ENCODE measurements at places on chromosomes 7 and 10.

DNA sequence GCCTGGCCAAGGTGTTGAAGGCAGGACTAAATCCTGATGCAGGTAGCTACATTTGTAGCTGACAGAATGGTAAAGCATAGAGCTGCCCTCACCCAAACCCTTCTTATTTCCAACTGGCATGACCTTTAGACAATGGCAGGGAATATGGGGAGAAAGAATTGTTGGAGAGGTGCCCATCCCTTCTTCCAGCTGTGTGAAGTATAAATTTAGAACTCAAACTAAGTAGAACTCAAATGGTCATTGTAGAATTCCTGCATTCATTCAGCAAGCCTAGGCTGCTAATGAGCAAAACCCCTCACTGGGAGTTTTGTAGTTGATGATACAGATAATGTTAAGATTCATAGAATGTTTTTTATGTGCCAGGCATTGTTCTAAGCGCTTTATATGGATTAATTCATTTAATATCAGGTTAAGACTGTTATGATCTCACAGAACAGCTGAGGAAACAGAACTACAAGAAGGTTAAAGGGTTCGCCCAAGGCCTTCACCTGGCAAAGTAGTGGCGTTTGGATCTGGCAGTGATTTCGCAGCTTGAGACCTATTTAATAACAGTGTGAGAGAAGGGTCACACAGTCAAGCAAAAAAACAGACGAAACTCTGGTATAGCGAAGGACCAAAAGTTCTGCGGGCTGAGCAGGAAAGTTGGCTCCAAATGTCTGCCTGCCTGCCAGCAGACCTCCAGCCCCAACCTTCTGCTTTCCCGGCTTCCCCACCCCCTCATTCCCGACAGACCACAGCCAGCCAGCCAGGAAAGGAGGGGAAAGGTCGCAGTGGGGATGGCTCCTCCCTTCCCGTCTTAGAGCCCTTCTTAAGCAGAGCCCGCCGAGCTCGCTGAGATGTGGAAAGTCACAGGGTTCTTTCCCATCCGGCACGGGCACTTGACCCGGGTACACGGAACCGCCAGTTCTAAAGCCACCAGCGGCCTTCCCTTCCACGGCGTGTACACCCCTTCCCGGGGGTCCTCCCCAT, 1.6 kb upstream of the HILPDA start:
- no peak for DNase-seq

DNA sequence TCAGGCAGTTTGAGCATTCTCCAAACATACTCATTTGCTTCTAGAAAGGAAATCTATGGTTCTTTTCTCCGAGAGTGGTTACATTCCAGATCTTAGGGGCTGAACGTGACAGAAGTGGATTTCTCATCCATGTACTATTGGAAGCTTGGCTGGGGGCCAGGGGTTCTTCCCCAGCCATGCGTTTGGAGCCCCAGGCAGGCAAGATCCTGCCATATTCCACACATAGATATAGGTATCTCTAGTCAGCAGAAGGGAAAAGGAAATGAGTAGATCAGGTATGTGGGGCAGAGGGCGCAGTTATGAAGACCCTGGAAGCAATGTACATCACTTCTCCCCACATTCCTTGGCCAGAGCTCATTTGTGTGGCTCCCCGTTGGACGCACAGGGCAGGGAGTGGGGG, 299.8 kb downstream of the CCDC3 start:
- DNase-seq, result no peak

DNA sequence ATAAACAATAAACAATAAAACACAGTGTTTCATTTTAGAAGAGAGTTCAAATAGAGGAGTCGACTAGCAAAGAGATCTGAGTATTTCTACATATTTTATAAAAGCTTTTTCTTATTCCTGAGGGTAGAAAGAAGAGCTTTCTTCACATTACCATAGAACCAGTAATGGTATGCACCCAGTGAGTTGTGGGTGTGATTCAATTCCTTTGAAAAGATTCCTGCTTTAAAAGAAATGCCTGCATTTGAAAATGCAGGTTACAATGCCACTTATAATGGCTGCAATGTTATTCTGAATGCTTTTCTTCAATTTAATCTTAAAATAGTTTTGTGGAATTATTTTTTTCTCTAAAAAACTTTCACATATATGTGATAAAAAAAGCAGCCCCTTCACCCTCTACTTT, 178.1 kb downstream of the CDC14C start:
- DNase-seq, result no peak

GRCh38 chr7:20665096-20665495, 49.6 kb downstream of the ABCB5 start:
- no peak for DNase-seq

DNA sequence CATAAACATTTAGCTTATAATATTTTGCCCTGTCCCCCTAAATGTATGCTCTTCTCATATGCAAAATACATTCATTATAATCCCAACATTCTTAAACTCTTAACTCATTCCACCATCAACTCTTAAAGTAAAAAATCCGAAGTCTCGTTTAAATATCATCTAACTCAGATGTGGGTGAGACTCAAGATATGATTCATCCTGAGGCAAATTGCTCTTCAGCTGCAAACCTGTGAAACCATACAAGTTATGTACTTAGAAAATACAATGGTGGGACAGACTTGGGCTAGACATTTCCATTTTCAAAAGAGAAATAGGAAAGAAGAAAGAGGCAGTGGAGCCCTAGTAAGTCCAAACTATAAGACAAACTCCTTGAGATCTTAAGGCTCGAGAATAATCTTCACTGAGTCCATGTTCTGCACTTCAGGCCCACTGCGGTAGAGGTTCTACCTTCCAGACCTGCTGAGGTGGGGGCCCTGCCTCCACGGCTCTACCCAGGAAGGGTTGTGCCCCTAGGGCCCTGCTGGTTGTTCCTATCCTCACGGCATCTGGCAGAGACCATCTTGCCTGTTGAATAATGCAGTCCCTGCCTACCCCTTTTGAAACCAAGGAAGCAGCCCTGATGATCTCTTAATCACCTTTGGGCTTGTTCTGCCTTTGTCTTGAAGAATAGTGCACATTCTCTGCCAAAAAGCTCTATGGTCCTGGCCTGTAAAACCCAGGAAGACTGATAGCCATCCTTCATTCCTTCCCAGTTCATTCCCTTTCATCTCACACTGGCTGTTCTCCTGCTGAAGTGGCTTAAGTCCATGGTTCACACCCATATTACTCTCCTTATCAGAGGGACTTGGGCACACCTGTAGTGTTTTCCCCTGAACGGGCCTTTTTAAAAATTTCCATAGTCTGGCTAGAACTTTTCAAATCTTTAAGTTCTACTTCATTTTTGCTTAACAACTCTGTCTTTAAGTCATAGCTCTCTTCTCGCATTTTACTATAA, 37.3 kb downstream of the INPP5F start:
- no peak for DNase-seq

GRCh38 chr10:123777881-123778280, 111.7 kb downstream of the GPR26 start:
- no peak for DNase-seq

GRCh38 chr7:31979690-31980330, 90.4 kb downstream of the PDE1C start:
- DNase-seq, result no peak

DNA sequence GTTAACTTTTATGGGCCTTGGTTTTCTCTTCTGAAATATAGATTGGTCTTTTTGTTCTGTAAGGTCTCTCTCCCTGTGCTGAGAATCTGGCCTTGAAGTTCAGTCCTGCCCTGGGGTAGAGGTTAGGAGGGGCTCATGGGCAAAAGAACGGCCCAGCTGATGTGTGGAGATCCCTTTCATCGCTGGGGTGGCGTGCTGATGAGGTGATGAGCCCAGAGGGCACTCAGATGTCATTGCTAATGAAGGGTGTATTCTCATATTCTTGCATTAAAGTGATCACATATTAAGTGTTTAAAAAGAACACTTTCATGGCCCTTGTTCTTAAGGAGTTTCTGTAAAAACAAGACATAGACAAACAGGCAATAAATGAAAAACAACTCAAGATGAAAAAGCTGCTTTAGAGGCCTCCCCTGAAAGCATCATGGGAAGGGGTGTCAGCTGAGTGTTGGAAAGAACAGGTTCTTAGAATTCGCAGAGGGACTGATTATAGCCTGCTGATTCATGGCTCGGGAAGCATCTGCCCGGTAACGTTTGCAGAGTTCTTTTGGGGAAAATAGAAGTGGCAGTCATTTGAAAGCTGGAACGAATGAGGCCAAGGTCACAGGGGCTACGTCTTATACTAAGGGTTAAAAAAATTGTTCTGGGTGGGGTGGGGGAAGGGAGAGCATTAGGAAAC, 72.5 kb upstream of the GPR158 start:
- no peak for DNase-seq

DNA sequence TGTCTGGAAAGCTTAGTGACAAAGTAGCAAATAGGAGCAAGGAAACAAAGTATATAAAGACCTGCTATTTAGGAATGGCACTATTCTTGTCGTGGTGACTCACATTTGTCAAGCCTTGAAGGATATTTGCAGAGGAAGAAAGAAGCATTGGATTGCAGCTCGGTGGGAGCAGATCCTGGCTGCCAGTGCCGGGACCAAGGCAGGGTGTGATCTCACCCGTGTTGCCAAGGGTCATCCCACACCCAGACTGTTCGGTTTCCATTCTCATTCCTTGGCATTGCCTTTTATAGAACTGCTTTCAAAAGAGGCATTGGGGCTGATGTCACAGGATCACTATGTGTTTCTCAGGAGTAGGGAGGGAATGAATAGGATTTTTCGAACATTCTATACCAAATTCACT, 176.2 kb downstream of the GALNT17 start:
- no peak for DNase-seq

DNA sequence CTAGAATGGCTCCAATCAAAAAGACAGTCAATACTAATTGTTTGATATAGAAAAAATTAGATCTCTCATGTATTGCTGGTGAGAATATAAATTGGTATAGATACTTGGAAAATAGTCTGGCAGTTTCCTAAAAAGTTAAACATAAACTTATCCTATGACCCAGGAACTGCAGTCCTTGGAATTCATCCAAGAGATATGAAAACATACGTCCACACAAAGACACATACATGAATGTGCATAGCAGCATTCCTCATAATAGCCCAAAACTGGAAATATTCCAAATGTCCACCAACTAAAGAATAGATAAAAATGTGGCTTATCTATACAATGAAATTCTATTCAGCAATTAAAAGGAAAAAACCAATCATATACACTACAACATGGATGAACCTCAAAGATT, 128.4 kb downstream of the ZFAND4 start:
- no peak for DNase-seq

GRCh38 chr7:87810726-87811125, 65.4 kb downstream of the SLC25A40 start:
- DNase-seq, result no peak

DNA sequence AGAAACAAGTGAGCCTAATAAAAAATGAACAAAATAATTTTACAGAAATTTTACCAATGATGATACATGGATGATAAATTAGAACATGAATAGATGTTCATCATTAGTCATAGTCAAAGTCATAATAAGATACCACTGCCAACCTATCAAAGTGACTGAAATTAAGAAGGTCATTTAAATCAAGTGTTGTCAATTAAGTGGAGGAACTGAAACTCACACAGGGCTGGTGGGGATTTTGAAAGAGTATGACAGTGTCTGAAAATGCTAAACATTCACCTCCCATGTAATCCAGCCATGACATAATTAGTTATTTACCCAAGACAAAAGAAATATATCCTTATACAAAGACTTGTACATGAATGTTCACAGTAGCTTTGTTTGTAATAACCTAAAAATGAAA, 57.1 kb upstream of the DYNC1I1 start:
- DNase-seq, result no peak

DNA sequence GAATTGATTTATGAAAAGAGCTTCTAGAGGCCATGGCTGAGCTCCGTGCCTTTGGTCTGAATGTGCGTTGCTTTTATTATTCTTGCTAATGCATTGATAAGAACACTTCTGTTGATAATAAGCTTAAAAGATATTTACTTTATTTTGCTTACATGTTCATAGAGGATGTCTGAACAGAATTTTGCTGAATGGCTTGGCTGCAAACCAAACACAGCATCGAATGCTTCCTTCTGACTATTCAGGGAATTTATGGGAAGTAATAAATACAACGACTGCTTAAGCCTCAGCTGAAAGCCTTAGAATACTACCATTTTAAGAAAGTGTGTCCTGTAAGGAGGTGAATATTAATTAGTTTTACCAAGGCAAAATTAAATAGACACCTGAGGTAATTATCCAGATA, 643.5 kb upstream of the POT1 start:
- DNase-seq, result no peak

- DNase-seq, result no peak
Measured at GRCh38 chr10:8052341-8052955, 2.0 kb upstream of the GATA3 start.

DNA sequence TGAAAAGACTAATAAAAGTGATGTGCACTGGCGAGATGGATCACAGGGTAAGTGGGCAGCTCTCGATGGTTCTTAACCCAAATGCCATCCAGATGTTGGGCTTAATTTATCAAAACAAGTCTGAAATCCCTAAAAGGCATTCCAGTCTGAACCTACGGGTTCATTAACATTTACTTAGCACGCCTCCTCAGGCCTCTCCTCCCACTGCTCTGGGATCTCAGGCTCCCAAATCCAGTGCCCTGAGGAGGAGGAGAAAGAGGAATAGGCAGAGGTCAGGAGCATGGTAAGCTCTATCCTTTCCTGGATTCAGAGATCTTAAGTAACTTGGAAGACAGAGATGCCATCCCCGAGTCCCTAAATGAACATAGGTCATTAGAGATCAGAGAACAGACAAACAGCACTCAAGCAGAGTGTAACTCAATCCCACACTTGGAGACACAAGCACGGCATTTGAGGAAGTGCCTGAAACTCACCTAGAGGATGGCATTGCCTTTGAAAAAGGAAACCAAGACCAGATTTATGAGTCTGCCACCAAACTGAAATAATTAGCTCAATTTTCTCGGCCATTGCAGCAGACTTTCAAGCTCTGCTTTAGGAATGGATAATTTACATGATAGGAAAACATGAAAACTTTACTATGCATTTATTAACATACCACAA, 140.9 kb downstream of the CXCL12 start:
- DNase-seq, result no peak

DNA sequence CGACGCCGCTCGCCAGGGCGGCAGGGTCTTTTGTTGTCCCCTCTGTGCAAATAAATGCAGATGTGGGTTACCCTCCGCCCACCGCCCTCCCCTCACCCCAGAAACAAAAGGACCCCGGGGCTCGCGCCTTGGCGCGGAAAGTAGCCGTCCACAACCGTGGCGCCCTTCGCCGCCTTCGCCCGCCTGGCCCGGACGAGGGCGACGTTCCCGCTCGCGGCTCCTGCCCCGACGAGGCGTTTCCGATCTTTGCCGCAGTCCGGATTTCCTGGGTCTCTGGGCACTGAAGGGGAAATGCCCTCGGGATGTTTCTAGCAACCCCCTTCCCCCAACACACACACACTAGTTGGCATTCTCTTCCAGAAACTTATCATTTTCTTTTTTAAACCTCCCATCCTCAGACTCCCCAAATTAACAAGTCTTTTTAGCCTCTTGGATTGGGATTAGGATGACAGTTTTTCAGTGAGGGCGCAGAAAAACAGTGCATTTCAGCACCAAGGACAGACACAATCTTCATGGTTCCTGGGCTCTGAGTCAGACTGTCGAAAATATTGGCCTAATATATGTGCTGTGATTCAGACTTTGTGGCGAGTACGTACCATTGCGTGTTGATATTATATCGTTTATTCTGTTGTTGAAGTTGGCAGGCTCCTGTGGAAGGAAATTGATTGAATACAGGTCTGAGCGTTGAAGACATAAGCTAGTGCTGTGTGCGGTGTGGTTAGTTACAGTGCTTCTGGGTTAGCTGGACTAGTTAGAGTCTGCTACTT, 771 bp downstream of the PHYHIPL start:
- DNase-seq, result no peak
